AG08395 (cell line): ENCODE measurements at places on chromosomes 7 and 10.
A peak's percentile ranks its signal among the peaks of the same experiment; 100 is the strongest.

- no peak for DNase-seq
These were observed 108.1 kb downstream of the EEPD1 start for GRCh38 chr7:36261019-36261754.

- peak; percentile 38 for DNase-seq
These were observed 118.7 kb downstream of the RALA start for GRCh38 chr7:39741942-39742623.

DNA sequence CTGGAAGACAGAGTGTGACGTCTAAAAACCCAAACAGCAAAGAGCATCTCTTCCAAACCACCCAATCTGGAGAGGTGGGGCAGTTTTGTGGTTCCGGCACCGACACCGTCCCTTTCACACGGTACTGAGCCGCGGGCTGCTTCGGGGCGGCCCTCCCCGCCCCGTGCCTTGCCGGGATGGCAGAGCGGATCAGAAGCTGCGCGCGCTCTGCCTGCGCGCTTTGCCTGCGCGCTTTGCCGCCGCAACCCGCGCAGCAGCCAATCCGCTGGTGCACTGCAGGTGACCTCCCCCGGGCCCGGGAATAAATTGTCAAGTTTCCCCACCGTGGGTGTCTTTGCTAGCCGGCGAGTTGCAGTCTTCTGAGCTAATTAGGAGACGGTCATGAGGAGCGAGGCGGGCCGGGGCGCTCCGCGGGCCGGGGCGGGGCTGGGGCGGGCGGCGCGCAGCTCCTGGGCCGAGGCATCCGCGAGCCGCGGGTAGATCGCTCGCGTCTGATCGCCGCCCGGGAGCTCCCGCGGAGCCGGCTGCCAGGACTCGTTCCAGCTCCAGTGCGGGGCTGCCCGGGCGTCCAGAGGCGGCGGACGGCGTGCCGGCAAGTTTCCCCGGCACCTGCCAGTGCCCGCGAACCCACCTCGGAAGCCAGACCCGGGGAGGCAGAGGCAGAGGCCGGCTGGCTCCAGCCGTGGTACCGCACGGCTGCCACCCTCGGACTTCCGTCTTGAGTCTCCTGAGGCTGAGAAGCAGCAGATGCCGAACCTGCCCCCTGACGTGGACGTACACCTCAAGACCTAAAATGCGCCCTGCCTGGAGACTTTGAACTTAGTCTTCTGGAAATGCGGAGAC lies 536.0 kb upstream of the GALNT17 start:
- DNase-seq, result no peak

DNA sequence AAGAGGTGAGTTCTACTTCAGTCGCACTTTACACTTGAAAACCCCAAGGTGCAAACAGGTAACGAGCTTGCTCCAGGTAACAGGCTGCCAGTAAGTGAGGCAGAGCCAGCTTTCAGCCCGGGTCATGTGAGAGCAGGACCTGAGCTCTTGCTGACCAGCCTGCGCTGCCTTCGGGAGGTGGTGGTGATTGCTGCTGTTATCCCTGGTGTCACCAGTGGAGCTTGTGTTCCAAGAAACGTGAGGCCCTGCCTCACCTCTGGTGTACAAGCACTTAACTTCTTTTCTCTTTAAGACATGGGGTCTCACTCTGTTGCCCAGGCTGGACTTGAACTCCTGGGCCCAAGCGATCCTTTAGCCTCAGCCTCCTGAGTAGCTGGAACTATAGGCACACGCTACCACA lies 265.0 kb downstream of the CELF2 start:
- no peak for DNase-seq

- no peak for DNase-seq
These were observed 2.1 kb downstream of the CASP7 start for GRCh38 chr10:113681533-113682470.

DNA sequence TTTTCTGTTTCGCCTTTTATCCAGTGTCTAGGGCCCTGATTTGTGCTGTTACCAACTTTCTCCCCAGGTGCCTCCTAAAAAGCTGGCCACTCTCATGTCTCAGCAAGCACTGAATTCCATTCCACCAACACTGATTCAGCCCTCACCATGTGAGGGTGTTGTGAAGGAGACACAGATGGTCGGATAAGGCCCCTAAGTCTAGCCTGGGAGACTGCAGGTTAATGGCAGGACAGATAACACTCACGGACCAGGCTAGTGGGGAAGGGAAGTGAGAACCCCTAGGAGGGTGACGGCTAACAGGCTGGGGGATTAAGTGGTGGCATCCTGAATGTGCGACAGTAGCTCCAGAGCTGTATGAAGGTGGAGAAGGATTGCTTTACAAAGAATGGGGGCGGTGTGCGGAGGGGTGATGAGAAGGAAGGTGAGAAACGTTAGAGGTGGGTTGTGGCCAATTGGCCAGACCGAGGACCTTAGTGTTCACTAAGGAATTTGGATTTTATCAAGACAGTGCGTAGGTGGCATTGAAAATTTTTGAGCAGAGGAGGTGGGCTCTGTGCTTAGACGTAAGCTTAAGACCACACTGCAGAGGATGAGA lies 3.8 kb upstream of the DUSP5 start:
- no peak for DNase-seq

DNA sequence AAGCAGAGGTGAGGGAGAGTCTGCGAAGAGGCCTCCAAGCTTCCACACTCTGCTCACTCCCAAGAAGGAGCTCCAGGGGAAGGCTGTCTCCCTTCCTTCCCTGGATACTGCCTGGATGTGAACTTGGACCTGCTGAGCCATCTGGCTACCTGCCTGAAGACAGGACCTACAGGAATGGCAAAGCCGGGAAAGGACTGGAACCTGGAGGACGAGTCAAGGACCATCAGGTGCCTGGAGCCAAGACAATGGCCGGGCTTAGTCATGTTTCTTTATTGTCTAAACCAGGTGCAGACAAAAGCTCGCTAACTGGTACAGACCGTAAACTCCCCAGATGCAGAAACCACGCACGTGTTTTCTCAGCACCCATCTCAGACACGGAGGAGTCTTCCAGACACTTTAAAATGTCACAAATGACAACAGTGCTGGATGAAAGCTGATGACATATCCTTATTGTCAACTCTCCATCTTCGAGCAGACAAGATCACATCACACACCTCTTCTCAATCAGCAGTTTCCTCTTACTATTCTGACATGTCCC lies 12.1 kb downstream of the ASB13 start:
- no peak for DNase-seq

- no peak for DNase-seq
These were observed 267.2 kb upstream of the MGMT start for GRCh38 chr10:129199826-129200225.

DNA sequence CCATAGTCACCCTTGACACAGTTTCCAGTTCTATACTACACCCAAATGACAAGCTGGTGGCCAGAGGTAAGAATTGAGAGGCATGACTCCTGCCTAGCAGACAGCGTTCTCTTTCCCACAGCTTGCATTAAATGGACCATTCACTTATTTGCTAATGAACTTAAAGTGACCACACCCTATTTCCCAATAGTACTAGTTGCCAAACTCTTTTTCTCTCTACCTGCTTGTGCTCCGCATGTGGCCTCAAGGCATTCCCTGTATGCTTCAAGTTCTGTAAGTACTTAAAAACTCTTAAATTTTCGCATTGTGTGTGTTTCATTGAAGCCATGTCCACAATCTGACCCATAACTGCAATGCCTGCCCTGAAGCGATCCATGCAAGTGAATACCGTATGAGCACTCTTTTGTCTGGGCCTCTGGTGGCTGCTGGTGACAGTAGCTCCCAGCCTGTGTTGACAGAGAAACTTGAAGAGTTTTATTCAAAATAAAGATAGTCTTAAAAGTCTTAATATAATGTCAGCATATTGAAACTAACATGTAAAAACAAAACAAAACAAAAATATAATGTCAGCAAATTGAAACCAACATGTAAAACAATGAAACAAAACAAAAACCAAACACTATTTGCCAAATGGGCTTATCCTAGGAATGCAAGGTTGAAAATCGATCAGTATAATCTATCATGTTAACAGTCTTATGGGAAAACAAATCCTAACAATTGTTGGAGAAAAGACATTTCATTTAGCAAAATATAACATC lies 73.6 kb downstream of the CCSER2 start:
- DNase-seq, result no peak

- no peak for DNase-seq
These were observed 173.5 kb downstream of the TSPAN12 start for GRCh38 chr7:120684463-120684862.

- DNase-seq, result no peak
These were observed 266.2 kb upstream of the PHF14 start for GRCh38 chr7:10707519-10707918.

DNA sequence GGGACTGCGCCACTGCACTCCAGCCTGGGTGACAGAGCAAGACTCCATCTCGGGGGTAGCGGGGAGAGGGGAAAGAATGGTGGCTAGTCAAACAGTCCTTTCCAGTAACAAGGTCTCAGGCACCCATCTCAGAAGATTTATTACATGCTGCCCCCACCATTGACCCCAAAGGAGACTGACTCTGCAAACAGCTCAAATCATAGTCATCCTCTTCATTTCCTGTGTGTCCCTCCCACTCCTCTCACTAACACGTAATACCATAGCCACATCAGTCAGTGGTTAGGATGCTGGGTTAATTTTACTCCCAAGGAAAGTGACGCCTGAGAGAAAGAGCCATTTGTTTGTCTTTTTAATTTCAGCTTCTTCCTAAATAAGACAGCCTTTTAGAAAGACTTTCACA lies 56.6 kb upstream of the BET1 start:
- DNase-seq, result peak; percentile 25
